Activated naive CD8-positive, alpha-beta T cell treated with anti-CD3 and anti-CD28 coated beads, Interleukin-2, amount 10 ng/mL, durations not matched to agents 7 days and 5 days (primary cell): ENCODE measurements at places on chromosomes 2 and 18.

- H3K4me3 ChIP-seq = no peak overlapping the region
- peaks cover 65% of the 10 kb centered on the region for H3K27me3 ChIP-seq
- H3K27ac ChIP-seq = no peak overlapping the region
- no peak for DNase-seq
Observed at GRCh38 chr2:170723446-170723958, 8.4 kb downstream of the SP5 start.

DNA sequence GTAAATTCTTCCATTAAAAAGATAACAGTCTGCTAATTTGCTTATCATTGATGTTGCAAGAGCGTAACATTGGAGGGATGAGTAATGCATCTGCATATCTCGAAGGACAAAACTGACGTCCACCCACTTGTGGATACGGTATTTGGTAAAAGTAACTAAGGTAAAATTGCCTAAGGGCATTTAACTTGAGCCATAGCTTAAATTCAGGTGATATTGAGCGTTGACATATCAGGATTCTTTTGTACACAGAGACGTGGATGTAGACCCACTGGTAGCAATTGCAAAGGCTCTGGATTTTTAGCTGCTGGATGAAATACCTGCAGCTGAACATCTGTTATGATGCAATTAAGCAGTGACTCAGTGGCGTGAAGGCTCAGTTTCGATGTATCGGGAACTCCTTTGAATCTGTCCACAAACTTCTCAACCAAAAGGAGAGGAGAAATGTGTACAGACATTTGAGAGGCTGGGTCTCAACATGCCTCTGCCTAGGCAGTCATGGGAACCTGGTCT lies 119.3 kb downstream of the SPTBN1 start:
- H3K27me3 ChIP-seq = no peaks in the 10 kb centered on the region
- H3K4me3 ChIP-seq = peak overlapping the region; percentile 78
- no peak for DNase-seq
- H3K27ac ChIP-seq = peak overlapping the region; percentile 90

GRCh38 chr2:237431372-237431771 lies 17.4 kb upstream of the COL6A3 start:
- H3K36me3 ChIP-seq = peaks cover 3% of the 10 kb centered on the region
- DNase-seq = no peak
- no peak overlapping the region for H3K27ac ChIP-seq
- peaks cover 74% of the 10 kb centered on the region for H3K4me1 ChIP-seq

GRCh38 chr2:134583997-134584520 lies 134.7 kb downstream of the TMEM163 start:
- H3K27ac ChIP-seq = peak overlapping the region; percentile 59
- peaks cover 30% of the 10 kb centered on the region for H3K4me1 ChIP-seq
- no peaks in the 10 kb centered on the region for H3K36me3 ChIP-seq

DNA sequence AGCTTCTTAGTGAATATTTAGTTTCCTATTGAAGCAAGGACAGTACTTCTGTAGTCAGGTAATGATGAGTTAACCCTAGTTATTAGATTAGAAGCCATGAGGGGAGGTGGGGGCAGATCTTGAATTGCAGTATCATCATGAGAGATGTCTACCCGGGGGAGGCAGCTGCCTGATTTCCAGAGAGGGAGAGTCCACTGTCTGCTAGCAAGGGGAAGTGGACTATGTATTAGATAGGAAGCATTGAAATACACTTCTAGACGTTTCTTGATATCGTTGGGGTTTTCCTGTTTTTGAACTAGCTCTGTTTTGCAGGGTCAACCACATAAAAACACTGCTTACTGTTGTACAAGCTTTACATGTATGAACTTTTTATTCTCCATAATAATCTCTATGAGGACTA lies 38.8 kb downstream of the APLF start:
- H3K27me3 ChIP-seq = no peaks in the 10 kb centered on the region
- peaks cover 12% of the 10 kb centered on the region for H3K36me3 ChIP-seq
- DNase-seq = no peak
- peak overlapping the region; percentile 5 for H3K4me3 ChIP-seq

GRCh38 chr18:34864836-34865497 lies 154.9 kb downstream of the DTNA start:
- H3K36me3 ChIP-seq = no peaks in the 10 kb centered on the region
- no peak for DNase-seq
- no peaks in the 10 kb centered on the region for H3K27me3 ChIP-seq
- H3K27ac ChIP-seq = peak overlapping the region; percentile 69

- no peaks in the 10 kb centered on the region for H3K36me3 ChIP-seq
- no peaks in the 10 kb centered on the region for H3K4me1 ChIP-seq
- no peaks in the 10 kb centered on the region for H3K27me3 ChIP-seq
- no peak for DNase-seq
Observed at GRCh38 chr2:153360239-153360638, 118.3 kb downstream of the RPRM start.

- no peaks in the 10 kb centered on the region for H3K36me3 ChIP-seq
- no peak overlapping the region for H3K4me3 ChIP-seq
- H3K27ac ChIP-seq = no peak overlapping the region
- no peak for DNase-seq
- no peaks in the 10 kb centered on the region for H3K4me1 ChIP-seq
- peaks cover 3% of the 10 kb centered on the region for H3K27me3 ChIP-seq
Observed at GRCh38 chr2:86358957-86359356, 21.5 kb upstream of the REEP1 start.

DNA sequence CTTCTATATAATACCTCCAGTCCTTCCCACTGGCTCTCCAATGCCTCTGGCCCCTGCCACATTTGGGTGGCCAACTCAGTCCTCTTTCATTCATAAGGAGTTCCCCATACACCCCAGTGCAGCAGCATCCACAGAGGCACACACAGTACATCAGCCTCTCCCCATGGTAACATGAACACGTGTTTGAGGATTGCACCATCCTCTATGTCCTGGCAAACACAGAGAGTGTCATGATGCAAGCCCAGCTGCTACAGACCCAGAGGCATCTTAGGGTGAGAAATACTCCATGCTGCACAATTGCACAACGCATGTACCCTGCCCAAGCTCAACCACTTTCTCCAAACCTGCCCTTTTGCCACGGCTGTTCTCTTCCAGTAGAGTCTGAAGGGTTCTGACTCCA lies 11.5 kb downstream of the IGFBP5 start:
- peaks cover 18% of the 10 kb centered on the region for H3K27me3 ChIP-seq
- no peak overlapping the region for H3K4me3 ChIP-seq
- no peaks in the 10 kb centered on the region for H3K36me3 ChIP-seq
- H3K27ac ChIP-seq = no peak overlapping the region

DNA sequence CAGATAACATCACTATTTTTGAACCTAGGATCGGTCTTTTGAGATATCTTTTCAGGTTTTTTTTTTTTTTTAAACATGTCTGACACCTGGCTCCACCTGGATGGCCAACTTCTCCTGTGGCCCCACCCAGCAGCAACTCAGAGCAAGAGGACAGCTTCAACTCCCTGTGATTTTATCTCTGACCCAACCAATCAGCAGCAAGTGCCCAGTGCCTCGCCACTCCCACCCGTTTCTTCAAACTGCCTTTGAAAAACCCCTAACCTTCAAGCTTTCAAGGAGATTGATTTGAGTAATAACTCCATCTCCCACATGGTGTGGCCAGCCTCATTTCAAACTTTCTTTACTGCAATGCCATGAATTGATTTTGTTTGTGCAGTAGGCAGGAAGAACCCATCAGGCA lies 19.0 kb downstream of the MYO3B start:
- no peaks in the 10 kb centered on the region for H3K4me1 ChIP-seq
- DNase-seq = no peak
- no peak overlapping the region for H3K27ac ChIP-seq
- no peaks in the 10 kb centered on the region for H3K36me3 ChIP-seq
- peaks cover 34% of the 10 kb centered on the region for H3K27me3 ChIP-seq

GRCh38 chr2:152132306-152132705 lies 33.5 kb upstream of the CACNB4 start:
- no peak overlapping the region for H3K27ac ChIP-seq
- peaks cover 18% of the 10 kb centered on the region for H3K36me3 ChIP-seq
- no peak for DNase-seq
- H3K4me1 ChIP-seq = peaks cover 7% of the 10 kb centered on the region
- H3K4me3 ChIP-seq = no peak overlapping the region
- H3K27me3 ChIP-seq = no peaks in the 10 kb centered on the region

GRCh38 chr2:121491518-121491917 lies 39.2 kb upstream of the RNU4ATAC start:
- H3K4me3 ChIP-seq = no peak overlapping the region
- DNase-seq = no peak
- no peaks in the 10 kb centered on the region for H3K27me3 ChIP-seq
- peaks cover 5% of the 10 kb centered on the region for H3K4me1 ChIP-seq
- peaks cover 14% of the 10 kb centered on the region for H3K36me3 ChIP-seq

GRCh38 chr2:184530959-184531358 lies 67.4 kb upstream of the ZNF804A start:
- no peak for DNase-seq
- no peak overlapping the region for H3K4me3 ChIP-seq
- no peaks in the 10 kb centered on the region for H3K27me3 ChIP-seq
- H3K36me3 ChIP-seq = no peaks in the 10 kb centered on the region
- H3K4me1 ChIP-seq = no peaks in the 10 kb centered on the region
- no peak overlapping the region for H3K27ac ChIP-seq

DNA sequence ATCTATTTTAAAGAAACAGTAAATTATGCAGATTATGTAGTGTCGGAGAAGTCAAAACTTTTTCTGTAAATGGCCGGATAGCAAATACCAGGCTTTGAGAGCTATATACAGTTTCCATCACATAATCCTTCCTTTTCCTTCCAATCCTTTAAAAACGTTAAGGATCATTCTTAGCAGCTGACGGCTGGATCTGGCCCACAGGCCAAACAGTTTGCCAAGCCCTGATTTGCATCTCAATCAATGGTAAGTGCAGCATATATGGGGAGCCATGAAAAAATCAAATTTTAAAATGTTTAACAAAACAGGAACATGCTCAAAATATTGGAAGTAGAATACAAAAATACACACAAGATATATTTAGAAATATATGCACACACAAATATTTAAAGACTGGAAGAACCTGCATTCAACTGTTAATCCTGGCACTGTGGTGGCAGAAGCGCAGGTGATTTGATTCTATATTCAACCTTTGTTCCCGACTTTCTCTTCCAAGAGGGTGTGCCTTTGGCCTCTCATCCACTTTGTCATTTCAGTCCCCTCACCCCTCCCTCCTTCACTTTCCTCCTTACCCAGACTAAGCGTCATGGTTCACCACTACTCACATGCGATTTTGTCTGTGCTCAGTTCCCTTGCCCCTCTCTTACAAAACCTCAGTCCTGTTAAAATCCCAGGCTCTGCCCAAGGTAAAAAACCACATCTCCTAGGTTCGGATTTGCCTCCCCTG lies 27.3 kb downstream of the NDUFA10 start:
- H3K4me3 ChIP-seq = no peak overlapping the region
- no peaks in the 10 kb centered on the region for H3K4me1 ChIP-seq

GRCh38 chr2:148578493-148578884 lies 66.1 kb upstream of the EPC2 start:
- H3K4me3 ChIP-seq = no peak overlapping the region
- no peak for DNase-seq
- peaks cover 7% of the 10 kb centered on the region for H3K4me1 ChIP-seq
- no peak overlapping the region for H3K27ac ChIP-seq
- H3K27me3 ChIP-seq = peaks cover 16% of the 10 kb centered on the region

GRCh38 chr18:56065086-56065485 lies 477.1 kb upstream of the TCF4 start:
- H3K27me3 ChIP-seq = no peaks in the 10 kb centered on the region
- H3K36me3 ChIP-seq = no peaks in the 10 kb centered on the region
- no peaks in the 10 kb centered on the region for H3K4me1 ChIP-seq
- H3K4me3 ChIP-seq = no peak overlapping the region
- H3K27ac ChIP-seq = no peak overlapping the region

GRCh38 chr18:50119296-50119695 lies 75.7 kb downstream of the MYO5B start:
- DNase-seq = no peak
- H3K27ac ChIP-seq = no peak overlapping the region
- H3K36me3 ChIP-seq = no peaks in the 10 kb centered on the region
- no peaks in the 10 kb centered on the region for H3K4me1 ChIP-seq
- H3K27me3 ChIP-seq = peaks cover 8% of the 10 kb centered on the region
- H3K4me3 ChIP-seq = no peak overlapping the region

DNA sequence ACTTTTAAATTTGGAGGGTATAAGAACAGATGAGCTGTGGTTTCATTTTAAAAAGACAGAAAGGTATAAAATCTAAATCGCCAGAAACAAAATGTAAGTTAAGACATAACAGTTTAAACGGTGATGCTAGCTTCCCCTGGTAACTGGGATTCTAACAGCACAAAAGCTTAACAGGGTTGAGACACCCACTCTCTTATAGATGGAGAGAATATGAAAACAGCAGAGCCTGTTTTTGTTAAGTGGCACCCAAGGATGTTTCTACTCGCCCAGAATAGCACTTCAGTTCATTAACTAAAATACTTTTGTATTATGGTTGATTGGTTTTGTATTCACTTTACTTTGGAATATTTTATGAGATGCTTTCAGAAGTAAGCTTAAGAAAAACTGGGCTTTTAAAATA lies 151.9 kb upstream of the RND3 start:
- DNase-seq = no peak
- no peaks in the 10 kb centered on the region for H3K27me3 ChIP-seq
- no peak overlapping the region for H3K27ac ChIP-seq
- no peak overlapping the region for H3K4me3 ChIP-seq

DNA sequence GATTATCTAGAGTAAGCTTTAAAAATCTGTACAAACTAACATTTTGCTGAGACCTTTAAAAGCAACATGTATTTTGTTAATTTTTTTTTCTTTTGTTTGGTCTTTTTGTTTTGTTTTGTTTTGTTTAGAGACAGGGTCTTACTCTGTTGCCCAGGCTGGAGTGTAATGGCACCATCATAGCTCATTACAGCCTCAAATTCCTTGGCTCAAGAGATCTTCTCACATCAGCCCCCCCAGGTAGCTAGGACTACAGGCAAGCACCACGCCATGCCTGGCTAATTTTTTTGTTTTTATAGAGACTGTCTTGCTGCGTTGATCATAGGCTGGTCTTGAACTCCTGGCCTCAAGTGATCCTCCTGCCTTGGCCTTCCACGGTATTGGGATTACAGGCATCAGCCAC lies 23.1 kb downstream of the RBBP8 start:
- no peak overlapping the region for H3K27ac ChIP-seq
- H3K4me3 ChIP-seq = no peak overlapping the region
- DNase-seq = no peak
- H3K36me3 ChIP-seq = peaks cover 49% of the 10 kb centered on the region

- no peaks in the 10 kb centered on the region for H3K27me3 ChIP-seq
- H3K27ac ChIP-seq = no peak overlapping the region
- H3K4me3 ChIP-seq = no peak overlapping the region
- DNase-seq = no peak
Observed at GRCh38 chr18:8142131-8142711, 467.0 kb upstream of the RAB12 start.

- no peak for DNase-seq
- H3K36me3 ChIP-seq = no peaks in the 10 kb centered on the region
- H3K27me3 ChIP-seq = peaks cover 35% of the 10 kb centered on the region
Observed at GRCh38 chr2:23449413-23449812, 64.4 kb downstream of the KLHL29 start.

- peaks cover 2% of the 10 kb centered on the region for H3K27me3 ChIP-seq
- no peak overlapping the region for H3K4me3 ChIP-seq
- no peak overlapping the region for H3K27ac ChIP-seq
- no peaks in the 10 kb centered on the region for H3K36me3 ChIP-seq
- no peaks in the 10 kb centered on the region for H3K4me1 ChIP-seq
Observed at GRCh38 chr2:224416656-224417360, 14.9 kb upstream of the FAM124B start.
